ENCODE measurements at places on chromosomes 1 and 21.

- peak; percentile 5 for DNase-seq
Measured at GRCh38 chr21:33078907-33079582, 9.1 kb downstream of the OLIG1 start.

DNA sequence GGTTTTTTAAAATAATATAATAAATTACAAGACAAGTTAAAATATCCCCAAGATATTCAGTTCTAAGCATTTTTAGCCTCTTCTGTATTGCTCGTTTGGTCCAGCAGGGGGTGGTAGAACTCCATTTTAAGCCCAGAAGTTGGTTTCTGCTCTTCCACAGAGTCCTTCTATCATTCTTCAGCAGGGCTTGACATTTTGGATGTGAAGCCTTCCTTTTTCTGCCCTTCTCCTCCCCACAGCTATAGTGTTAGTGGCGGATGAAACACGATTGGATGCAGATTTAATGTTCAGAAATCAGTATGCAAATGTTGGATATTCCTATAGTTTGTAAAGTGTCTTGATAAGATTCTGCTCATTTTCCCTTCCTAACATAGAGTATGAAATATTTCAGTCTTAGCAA is 1.4 kb downstream of the NCAM2 start:
- DNase-seq, result no peak

DNA sequence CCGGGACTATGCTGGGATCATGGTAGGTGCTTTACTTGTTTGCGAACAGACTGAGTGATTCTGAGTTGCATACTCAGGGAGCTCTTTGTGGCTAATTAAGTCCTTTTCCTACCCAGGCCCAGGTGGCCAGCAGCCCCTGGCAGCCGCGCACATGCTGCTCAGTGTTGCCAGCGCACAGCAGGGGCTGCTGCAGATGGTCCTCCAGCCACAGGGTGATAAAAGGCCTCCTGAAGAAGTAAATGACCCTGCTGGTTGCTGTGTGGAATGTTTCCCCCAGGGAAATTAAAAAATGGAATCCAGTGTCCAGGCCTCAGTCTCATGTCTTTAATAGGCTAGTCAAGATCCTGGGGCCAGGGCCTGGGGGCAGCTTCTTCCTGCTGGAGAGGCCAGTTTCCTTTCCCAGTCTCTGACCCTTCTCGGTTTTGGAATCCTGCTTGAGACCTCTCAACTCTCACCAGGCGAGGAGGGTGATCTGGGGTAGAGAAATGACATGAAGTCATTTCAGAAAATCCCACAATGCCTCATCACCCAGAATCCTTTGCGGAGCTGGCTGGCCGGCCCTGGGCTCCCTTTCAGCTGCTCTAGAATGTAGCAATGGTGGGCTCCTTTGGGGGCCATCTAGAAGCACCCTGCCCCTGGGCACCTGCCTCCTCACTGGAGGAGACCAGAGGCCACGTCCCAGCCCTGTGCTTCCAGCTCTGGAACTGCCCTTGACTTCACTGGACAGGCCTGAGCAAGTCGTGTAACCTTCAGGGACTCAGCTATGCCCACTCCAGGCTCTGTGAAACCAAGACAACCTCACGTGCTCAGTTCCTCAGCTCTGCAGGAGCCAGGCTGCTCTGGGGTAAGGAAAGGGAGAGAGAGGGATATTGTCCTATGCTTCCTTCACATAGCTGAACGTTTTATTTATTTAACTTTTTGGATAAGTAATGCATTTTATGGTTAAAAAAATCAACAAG is 131.4 kb downstream of the MRPS6 start:
- no peak for DNase-seq

DNA sequence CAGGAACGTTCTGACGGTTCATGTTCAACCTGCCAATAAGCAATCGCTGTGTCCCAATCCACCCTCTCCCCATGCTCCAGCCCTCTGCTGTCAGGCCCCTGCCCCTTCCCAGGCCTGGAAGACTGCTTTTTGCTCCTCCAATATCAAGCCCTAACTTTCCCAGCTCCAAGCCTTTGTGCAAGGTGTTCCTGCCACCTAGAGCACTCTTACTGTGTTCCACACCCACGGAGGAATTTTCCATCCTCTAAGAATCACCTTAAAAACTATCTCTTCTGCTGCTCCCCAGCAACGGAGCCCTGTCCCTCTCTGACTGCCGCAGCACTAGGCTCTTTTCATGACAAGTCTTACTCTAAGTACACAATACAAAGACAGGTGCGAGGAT is 657.9 kb downstream of the AJAP1 start:
- DNase-seq, result no peak

DNA sequence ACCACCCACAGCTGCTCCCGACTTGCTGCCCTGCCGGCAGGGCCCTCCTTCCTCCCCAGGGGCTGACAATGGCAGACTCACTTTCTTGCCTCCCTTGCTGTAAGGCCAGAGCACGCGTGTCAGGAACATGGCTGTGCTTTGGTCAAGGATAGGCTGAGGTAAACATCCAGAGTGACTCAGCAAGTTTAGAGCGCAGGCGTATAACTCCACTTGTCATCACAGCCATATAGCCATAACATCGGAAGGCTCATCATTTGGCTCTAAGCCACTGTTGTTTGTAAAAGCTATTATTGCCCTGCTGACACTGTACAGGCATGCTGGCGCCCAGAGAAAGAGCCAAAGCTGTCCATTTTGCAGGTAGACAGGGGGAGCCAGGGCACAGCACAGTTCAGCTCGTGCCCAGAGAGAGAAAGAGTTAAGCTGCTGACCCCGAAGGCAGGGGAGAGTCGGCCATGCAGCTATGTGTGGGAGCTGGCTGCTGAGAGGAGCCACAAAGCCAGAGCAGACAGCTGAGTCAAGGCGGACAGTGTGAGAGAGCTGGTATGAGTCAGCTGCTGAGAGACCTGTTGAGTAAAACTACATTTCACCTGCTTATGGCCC is 60.6 kb downstream of the GNG4 start:
- no peak for DNase-seq

GRCh38 chr1:24383381-24383940 is 30.1 kb downstream of the STPG1 start:
- no peak for DNase-seq

GRCh38 chr1:207787776-207788175 is 35.9 kb downstream of the CD46 start:
- DNase-seq, result no peak

- no peak for DNase-seq
Measured at GRCh38 chr1:3134381-3135072, 65.5 kb downstream of the PRDM16 start.

DNA sequence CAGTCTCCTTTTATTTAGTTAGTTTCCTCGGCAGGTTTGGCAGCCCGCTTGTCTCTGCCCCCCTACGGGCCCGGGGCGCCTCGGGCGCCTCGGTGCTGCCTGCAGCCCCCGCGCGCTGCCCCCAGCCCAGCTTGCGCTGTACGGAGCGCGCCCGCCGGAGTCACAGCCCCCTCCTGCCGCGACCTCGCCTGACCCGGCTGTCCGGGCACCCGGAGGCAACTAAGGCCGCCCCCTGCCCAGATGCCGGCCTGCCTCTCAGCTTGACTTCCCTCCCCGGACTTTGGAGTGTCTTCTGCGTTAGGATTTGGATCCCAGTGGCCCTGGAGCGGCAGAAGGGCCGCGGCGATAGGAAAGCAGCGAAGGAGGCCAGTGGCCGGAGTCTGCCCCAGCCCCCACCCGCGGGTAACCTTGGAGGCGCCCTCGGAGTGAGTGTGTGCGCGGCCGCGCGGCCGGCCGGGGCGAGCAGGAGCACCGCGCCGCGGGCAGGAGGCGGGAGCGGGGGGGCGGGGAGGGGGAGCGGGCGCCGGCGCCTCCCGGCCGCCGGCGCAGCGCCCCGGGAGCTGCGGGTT is 7.6 kb downstream of the CDKN2C start:
- no peak for DNase-seq

DNA sequence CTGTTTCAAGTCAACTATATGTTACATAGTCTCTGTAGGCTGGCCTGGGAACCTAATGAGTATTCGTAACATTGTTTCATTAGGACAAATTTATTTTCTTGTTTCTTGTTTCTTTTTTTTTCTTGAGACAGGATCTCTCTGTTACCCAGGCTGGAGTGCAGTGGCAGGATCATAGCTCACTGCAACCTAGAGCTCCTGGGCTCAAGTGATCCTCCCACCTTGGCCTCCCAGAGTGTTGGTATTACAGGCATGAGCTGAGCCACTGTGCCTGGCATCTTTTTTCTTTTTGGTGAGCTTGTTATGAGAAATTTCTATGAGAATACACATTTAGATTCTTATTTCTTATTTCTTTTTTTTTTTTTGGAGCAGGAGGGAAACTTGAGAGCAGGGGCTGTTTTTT is 6.8 kb downstream of the CENPS start:
- DNase-seq, result no peak

GRCh38 chr1:159430985-159431384 is 1.0 kb upstream of the OR10J4 start:
- no peak for DNase-seq

DNA sequence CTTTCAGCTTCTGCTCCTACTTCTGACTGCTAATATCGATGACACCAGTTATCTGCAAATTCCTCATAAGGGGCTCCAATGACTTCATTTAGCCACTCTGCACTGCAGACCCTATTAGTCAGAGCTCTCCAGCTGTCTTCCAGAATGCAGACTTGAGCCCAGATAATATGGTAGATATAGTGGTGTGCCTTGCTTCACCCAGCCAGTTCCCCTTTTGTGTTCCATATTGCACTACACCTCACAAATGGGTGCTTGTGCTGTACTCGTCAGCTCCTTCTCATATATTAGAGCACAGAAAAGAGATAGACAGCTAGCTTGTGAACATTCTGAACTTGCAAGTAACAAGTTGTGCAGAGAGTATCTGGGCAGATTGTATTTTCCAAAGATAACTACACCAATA is 23.7 kb upstream of the COG2 start:
- no peak for DNase-seq

- DNase-seq, result no peak
Measured at GRCh38 chr1:175579956-175580750, 163.2 kb downstream of the TNR start.

- DNase-seq, result no peak
Measured at GRCh38 chr1:60162936-60163335, 89.4 kb upstream of the C1orf87 start.

- DNase-seq, result no peak
Measured at GRCh38 chr1:14914351-14914988, 239.1 kb upstream of the TMEM51 start.

DNA sequence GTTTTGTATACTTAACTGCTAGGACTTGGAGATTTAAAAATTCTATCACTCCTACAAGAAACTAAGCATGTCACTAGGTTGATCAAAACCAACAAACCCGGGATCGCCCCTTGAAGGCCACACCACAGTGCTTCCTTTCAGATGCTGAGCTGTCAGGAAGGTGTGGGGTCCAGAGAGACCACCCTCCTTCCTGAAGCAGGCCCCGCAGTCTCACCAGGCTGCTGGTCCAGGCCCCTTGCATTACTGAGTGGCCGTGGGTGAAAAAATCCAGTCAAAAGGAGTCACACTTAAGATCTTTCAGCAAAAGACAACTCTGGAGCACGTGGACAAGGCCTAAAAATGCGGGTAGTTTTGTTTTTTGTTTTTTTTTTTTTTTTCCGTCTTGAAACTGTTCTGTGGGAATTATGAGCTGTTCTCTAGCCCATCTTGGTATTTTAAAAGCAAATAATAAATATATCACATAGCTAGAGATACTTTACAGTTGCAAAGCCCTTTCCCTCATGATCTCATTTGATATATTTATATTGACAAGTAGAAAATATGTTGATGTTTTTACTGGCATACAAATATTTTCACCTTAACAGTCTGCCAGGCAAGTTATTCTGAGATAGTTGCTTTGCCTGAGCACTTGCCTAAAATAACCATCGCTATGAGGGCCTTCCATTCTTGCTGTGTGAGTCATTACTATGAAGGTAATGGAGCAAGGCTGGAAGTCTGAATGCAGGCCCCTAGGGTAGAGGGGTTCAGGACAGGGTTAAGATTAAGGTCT is 73.1 kb upstream of the EDEM3 start:
- DNase-seq, result no peak

- no peak for DNase-seq
Measured at GRCh38 chr1:6515771-6516170, 24.3 kb upstream of the PLEKHG5 start.

GRCh38 chr1:161702250-161702649 is 4.8 kb upstream of the FCRLA start:
- no peak for DNase-seq

DNA sequence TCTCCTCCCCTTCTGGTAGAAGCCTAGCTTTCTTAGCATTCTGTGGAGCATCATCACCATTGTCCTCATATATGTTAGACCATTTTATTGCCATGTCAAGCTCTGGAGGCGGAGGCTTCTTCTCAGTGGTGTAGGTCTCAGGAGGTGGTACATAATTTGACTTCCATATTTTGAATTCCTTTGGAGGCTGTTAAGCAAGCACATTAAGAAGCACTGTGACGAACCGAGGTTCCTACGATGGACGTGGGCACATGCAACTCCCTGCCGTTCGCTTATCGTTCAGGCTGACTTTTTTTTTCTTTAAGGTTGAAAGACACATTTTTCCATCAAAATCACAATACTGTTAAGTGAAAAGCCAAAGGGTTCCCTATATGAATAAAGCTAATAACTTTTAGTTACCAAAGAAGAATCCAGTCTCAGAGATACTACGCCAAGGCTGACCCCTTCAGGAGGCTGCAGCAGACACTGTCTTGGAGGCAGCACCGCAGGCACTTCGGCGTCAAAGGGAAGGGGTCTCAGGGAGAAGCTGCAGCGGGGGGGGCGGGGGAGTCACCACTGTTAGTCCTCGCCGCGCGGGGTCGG is 835 bp downstream of the C1orf52 start:
- DNase-seq, result no peak

DNA sequence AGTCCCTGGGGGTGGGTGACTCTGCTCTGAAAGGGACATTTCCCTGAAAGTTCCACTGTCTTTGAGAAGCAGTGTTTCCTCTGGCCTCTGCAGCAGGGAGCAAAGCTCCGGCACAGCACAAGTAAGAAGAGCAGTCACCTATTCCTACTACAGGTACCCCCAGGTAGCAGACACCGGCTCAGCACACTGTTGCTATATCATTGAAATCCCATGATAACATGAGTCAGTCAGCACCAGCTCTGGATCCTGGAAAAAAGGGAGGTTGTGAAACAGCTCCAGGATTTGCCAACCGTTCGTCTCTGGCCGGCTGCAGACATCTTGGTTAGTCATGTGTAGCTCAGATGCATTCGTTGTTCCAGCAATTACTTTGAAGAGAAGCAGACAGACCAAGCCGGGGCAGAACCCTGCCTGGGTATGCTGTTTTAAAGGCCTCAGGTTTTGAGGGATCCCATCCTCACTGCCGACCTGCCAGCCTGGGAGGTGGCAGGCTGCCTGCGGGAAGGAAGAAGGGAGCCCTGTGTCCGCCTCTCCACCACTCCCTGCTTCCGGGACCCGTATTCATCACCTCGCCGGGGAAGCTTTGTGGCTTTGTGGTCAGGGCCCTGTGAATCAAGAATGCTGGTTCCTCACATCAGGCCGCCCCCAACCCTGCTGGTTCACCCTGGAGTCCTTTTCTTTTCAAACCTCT is 139.2 kb downstream of the CLIC6 start:
- peak; percentile 55 for DNase-seq

DNA sequence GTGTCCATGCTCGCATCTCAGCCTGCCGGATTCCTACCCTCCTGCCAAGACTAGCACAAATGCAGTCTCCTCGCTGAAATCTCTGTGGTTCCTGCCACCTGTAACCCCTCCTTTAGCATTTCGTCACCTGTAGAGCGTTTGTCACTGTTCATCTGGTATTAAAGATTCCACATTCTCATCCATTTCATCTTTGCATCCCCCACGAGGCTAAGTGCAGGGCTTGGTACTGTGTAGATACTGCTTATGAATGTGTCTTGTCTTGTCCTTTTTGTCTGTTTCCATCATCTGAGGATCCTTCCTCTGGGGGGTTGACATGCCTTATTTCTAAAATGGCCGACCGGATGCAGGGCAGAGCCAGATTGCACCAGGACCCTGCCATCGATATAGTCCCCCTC is 53.7 kb upstream of the DNAJC6 start:
- no peak for DNase-seq
